AG04450 (cell line): ENCODE measurements at places on chromosomes 16 and 17. TPM values are rescaled to one million over a fixed set of nuclear protein-coding genes. Genes with fewer than 3 reads are reported as not detected.

Gene BICDL2
- polyA plus RNA-seq = not detected in 2 replicates

Gene KCNH6
- 0.04 and 0.06 TPM in 2 replicates for polyA plus RNA-seq

Gene SLFN12
- 27.7 and 36.1 TPM in 2 replicates for polyA plus RNA-seq

Gene CPPED1
- 6.3 and 7.7 TPM in 2 replicates for polyA plus RNA-seq

- no peak for DNase-seq
Observed at GRCh38 chr17:19656851-19657581, 8.5 kb downstream of the ALDH3A2 start.

GRCh38 chr16:77677129-77677528 lies 45.2 kb upstream of the NUDT7 start:
- no peak for DNase-seq

- DNase-seq = no peak
Observed at GRCh38 chr17:7186241-7186640, 7.1 kb upstream of the ASGR1 start.

DNA sequence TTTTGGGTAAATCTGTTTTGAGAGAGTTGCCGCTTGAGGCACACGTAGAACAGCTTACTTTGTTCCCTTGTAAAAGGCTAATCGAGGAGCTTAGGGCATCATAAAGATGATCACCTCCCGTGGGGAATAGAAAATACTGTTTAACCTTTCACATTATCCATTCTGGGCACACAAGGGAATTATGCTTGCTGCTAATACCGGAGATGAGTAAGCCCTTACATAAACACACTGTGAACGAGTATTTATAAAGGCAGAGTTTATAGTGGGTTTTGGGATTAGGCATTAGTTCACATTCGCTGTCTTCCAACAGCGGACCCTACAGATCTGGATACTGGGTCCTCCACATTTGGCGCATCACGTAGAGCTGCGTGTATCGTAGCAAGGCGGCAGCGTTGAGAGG lies 51.2 kb upstream of the CNTNAP4 start:
- DNase-seq = no peak

DNA sequence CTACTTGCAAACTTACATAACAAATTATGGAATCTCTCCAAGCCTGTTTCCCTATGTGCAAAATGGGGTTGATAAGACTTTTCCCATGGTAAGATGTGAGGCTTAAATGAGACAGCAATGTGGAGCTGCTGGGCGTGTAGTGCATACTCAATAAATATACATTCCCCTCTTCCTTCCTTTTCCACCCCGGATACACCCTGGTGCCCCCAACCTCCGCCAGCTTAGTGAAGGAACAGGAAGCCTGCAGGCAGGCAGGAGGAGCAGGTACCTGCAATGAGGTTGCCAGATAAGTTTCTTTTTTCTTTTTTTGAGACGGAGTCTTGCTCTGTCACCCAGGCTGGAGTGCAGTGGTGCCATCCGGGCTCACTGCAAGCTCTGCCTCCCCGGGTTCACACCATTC lies 14.9 kb downstream of the C17orf50 start:
- no peak for DNase-seq

- DNase-seq = no peak
Observed at GRCh38 chr17:39217734-39218369, 7.9 kb downstream of the STAC2 start.

- no peak for DNase-seq
Observed at GRCh38 chr17:4584101-4584916, at the start of gene SMTNL2. SMTNL2 (plus strand) TSS chr17:4584529; CDS start chr17:4584606, 77 bp downstream.

- no peak for DNase-seq
Observed at GRCh38 chr17:12429116-12429515, 236.6 kb upstream of the MYOCD start.

DNA sequence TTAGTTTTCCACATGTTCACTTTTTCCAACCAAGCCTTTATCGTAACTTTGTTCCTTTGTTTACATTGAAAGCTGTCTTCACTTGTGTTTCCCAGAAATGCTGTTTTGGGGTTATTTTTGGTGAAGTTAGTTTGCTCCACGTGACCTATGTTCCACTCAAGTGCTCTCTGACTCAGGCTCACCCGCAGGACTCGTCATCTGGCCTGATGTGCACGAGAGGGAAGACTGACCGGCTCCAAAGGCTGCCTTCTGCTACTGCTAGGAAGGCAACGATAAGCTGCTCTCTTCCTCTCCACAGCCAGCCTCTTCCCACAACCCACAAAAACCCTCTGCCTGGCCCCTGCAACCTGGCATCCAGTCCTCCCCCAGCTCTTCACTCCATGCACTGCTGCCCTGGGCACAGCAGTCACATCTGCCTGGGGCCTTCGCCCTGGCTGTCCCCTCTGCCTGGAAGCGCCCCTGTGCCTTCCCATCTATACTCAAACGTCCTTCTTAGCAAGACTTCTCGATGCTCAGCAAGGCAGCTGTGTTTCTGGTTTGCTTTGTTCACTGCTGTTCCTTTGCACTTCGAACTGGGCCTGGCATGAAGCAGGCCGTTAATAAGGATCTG lies 28.0 kb downstream of the ZCCHC14 start:
- peak; percentile 88 for DNase-seq

DNA sequence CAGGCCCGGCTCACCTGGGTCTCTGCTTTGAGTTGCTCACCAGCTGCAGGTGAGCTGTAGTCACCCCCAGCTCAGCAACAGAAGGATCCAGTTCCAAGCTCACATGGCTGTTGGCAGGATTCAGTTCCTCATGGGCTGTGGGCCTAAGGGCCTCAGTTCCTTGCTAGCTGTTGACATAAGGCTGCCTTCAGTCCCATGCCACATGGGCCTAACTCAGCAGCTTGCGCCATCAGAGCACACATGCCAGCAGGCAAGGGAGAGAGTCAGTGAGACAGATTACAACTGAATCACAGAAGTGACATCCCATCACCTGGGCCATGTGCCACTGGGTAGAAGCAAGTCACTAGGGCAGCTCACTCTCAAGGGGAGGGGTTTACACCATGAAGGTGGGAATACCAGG lies 24.7 kb downstream of the PSMD7 start:
- no peak for DNase-seq
